ENCODE measurements at places on chromosomes 4 and X. TPM values are rescaled to one million over a fixed set of nuclear protein-coding genes. Genes with fewer than 3 reads are reported as not detected.

MMRN1 gene
- not detected for total RNA-seq

HSFX1 gene
- total RNA-seq: 2.1 TPM

PABPC4L gene
- 4.3 TPM for total RNA-seq

CCDC120 gene
- 7.3 TPM for total RNA-seq

GRSF1 gene
- total RNA-seq: 84.6 TPM

UPF3B gene
- 6.3 TPM for total RNA-seq

AWAT1 gene
- total RNA-seq: not detected

CNKSR2 gene
- 1.7 TPM for total RNA-seq

OTUD5 gene
- 49.0 TPM for total RNA-seq

TKTL2 gene
- total RNA-seq: not detected

GSX2 gene
- total RNA-seq: not detected

IRS4 gene
- not detected for total RNA-seq

RASL11B gene
- 8.1 TPM for total RNA-seq

FAM47A gene
- not detected for total RNA-seq

FRAS1 gene
- total RNA-seq: 18.0 TPM

COL25A1 gene
- 0.45 TPM for total RNA-seq

POU3F4 gene
- not detected for total RNA-seq

CRLF2 gene
- not detected for total RNA-seq

DNA sequence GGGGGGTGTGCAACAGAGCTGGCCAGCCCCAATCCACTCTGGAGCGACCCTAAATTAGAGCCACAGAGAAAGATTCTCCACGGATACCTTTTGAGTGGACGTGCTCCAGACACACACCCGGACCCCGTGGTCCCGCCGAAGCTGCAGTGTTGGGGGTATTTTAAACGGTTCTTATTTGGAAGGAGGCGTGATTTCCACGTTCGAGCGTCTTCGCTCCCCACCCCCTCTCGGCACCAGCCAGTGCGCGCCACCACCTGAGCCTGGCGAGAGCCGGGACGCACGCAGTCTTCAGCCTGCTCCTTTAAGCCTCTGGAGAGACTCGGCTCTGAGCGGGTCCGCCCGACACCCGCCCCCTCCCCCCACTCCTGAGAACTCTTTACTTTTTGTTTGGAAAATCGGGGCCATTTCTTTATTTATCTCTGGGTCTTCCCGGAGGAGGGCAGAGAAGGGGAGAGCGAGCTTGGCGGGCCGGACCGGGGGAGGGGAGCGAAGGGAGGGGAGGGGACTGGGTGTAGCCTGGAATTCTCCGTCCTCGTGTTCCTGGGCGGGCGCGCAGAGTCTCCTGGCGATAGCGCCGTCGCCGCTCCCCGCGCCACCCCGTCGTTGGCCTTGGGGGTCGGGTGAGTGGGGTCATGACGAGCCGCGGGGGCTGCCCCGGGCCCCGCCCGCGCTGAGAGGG, 668 bp upstream of the PTCHD1 start:
- H3K36me3 ChIP-seq: peaks cover 3% of the 10 kb centered on the region

GRCh38 chr4:70367813-70368212, 7.3 kb downstream of the SMR3A start:
- H3K27ac ChIP-seq: no peak overlapping the region
- no peak for DNase-seq
- H3K27me3 ChIP-seq: peaks cover 2% of the 10 kb centered on the region
- no peak overlapping the region for H3K4me3 ChIP-seq

- no peak overlapping the region for H3K4me3 ChIP-seq
- peaks cover 7% of the 10 kb centered on the region for H3K36me3 ChIP-seq
- H3K4me1 ChIP-seq: no peaks in the 10 kb centered on the region
These were observed 57.3 kb downstream of the RAP1GDS1 start for GRCh38 chr4:98318521-98318920.

DNA sequence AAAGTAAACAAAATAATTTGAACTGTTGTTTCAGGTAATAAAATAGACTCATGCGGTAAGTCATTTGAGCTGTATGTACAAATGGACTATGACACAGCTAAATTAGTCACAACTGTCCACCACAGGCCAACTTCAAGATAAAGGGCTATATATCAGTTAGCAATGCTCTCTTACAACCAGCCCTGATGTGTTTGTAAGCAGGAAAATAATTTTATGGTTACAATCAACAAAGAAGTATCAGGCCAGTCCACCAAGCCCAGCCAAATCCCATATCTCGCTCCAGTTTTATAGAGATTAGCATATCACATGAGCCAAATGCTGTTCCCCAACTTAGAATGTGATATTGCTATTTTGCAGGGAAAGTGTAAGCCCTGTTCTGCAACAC, 511 bp upstream of the DUSP21 start:
- no peaks in the 10 kb centered on the region for H3K27me3 ChIP-seq
- no peak for DNase-seq
- H3K27ac ChIP-seq: no peak overlapping the region
- H3K36me3 ChIP-seq: no peaks in the 10 kb centered on the region

DNA sequence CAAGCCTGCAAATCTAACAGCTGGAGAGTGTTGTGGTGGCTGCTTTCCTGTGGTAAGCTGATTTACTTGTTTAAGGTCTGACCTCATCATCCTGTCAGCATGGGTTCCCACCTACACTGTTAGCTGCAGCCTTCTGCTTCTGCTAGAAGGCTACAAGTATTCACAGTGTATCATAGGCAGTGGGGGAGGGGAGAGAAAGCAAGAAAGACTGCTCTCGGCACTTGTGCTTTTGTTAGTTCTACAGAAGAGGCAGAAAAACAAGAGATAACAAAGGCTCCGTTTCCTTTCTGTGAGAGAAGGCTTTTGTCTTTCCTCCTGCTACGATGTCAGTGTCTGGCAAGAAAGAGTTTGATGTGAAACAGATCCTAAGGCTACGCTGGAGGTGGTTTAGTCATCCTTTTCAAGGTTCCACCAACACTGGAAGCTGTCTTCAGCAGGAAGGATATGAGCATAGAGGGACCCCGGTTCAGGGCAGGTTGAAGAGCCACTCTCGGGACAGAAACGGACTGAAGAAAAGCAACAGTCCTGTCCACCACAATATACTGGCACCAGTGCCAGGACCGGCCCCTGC, at the start of gene KLHL4:
TSS of gene KLHL4 (plus strand) at position 232 of the 571 bp plus-strand sequence. CDS start at position 324, 92 bp downstream.
- H3K4me1 ChIP-seq: peaks cover 30% of the 10 kb centered on the region
- peaks cover 5% of the 10 kb centered on the region for H3K27me3 ChIP-seq
- no peak for DNase-seq
- peak within 1 kb of the TSS; percentile 60 for H3K4me3 ChIP-seq
- peak within 1 kb of the TSS; percentile 57 for H3K27ac ChIP-seq

- H3K4me1 ChIP-seq: no peaks in the 10 kb centered on the region
- peak; percentile 17 for DNase-seq
- H3K27ac ChIP-seq: no peak overlapping the region
These were observed 21.6 kb upstream of the CCNQ start for GRCh38 chrX:153620576-153620975.

- no peaks in the 10 kb centered on the region for H3K27me3 ChIP-seq
- no peaks in the 10 kb centered on the region for H3K36me3 ChIP-seq
- no peak for DNase-seq
- peaks cover 6% of the 10 kb centered on the region for H3K4me1 ChIP-seq
- no peak overlapping the region for H3K4me3 ChIP-seq
These were observed 562.7 kb downstream of the TRIML1 start for GRCh38 chr4:188701952-188702351.

DNA sequence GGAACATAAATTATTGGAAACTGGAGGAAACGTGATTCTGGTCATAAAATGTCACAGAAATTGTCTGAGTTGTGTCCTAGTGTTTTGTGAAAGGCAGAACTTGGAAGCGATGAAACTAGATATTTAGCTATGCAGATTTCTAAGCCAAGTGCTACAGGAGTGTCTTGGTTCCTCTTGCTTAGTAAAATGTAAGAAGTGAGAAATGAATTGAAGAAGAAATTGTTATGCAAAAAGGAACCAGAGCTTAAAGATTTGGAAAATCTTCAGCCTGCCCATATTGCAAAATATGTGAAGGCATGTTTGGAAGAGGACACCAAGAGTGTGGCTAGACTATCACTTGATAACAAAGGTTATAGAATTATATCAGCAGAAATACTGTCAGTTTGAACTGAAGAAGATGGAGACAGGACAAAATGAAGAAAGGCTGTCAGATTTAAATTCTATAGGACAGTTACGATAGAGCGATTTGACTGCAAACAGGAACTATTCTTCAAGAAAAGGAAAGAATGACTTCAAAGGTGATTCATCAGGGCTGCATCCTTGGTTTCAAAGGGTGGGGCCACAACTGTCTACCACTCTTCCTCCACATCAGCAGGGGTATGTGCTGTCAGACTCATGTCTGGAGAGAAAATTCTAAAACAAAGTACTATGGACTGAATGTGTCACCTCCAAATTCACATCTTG, 9.4 kb upstream of the CDS1 start:
- no peak overlapping the region for H3K27ac ChIP-seq
- H3K4me3 ChIP-seq: no peak overlapping the region
- no peak for DNase-seq

GRCh38 chr4:123449362-123449761, 52.8 kb downstream of the SPRY1 start:
- no peak overlapping the region for H3K27ac ChIP-seq
- no peaks in the 10 kb centered on the region for H3K36me3 ChIP-seq
- no peak overlapping the region for H3K4me3 ChIP-seq
- DNase-seq: no peak
- H3K4me1 ChIP-seq: peaks cover 20% of the 10 kb centered on the region
- no peaks in the 10 kb centered on the region for H3K27me3 ChIP-seq

GRCh38 chrX:70433848-70434351, 10.7 kb upstream of the DLG3 start:
- DNase-seq: no peak
- peak overlapping the region; percentile 82 for H3K4me3 ChIP-seq
- no peaks in the 10 kb centered on the region for H3K27me3 ChIP-seq
- peaks cover 11% of the 10 kb centered on the region for H3K4me1 ChIP-seq
- peak overlapping the region; percentile 88 for H3K27ac ChIP-seq

GRCh38 chr4:8748236-8748575, 123.4 kb downstream of the HMX1 start:
- H3K4me1 ChIP-seq: no peaks in the 10 kb centered on the region
- H3K27ac ChIP-seq: no peak overlapping the region
- no peak overlapping the region for H3K4me3 ChIP-seq
- H3K36me3 ChIP-seq: no peaks in the 10 kb centered on the region
- DNase-seq: peak; percentile 85

- H3K36me3 ChIP-seq: no peaks in the 10 kb centered on the region
- H3K4me3 ChIP-seq: no peak overlapping the region
- H3K4me1 ChIP-seq: peaks cover 9% of the 10 kb centered on the region
- no peaks in the 10 kb centered on the region for H3K27me3 ChIP-seq
- no peak overlapping the region for H3K27ac ChIP-seq
These were observed 156.4 kb downstream of the PPARGC1A start for GRCh38 chr4:23733476-23733875.

- H3K27me3 ChIP-seq: no peaks in the 10 kb centered on the region
- DNase-seq: no peak
- H3K4me3 ChIP-seq: peak overlapping the region; percentile 60
- H3K27ac ChIP-seq: no peak overlapping the region
- H3K36me3 ChIP-seq: peaks cover 27% of the 10 kb centered on the region
These were observed 63.0 kb downstream of the ZNF732 start for GRCh38 chr4:242121-242848.

- no peak overlapping the region for H3K27ac ChIP-seq
- DNase-seq: no peak
- H3K27me3 ChIP-seq: peaks cover 8% of the 10 kb centered on the region
- H3K4me3 ChIP-seq: no peak overlapping the region
These were observed 104.9 kb upstream of the SOD3 start for GRCh38 chr4:24690436-24690835.

DNA sequence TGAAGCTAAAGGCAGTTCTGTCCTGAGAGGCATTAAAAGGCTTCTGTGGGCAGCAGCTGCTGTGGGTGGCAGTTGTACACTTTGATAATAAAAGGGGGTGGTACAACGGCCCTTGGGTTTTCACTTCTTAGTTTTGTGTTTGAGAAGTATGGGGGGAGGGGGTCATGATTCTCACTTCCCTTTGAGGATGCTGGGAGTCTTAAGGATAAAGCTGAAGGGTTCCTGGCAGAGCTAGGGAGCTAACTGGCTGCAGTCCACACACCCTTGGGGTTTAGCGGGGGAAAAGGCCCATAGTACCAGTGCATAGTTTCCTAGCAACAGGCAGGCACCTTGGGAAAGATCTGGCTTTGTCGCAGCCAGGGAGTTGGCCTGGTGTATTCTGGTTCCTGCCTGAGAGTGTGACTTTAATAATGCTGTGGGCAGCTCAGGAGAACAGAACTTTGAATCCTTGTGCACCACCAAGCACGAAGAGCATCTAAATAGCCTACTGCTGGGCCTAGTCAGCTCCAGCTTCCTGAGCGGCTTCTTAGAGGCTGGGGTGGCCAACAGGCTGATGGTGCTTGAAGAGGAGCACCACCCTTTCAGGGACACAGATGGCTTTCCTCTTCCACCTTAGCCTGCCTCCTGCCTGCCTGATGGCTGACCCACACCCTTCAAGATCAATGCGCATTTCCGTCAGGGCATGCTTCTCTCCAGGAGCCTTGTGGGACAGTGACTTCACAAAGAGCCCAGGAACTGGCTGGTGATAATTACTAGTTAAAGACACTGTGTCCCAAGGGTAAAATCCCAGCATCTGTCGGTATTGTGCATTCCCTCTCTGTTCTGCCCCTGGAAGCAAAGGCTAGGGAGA, 12.5 kb downstream of the ZBTB33 start:
- H3K4me1 ChIP-seq: no peaks in the 10 kb centered on the region
- no peak overlapping the region for H3K27ac ChIP-seq
- no peak for DNase-seq

- no peak for DNase-seq
- no peak overlapping the region for H3K27ac ChIP-seq
- H3K27me3 ChIP-seq: no peaks in the 10 kb centered on the region
- H3K4me1 ChIP-seq: peaks cover 19% of the 10 kb centered on the region
- no peak overlapping the region for H3K4me3 ChIP-seq
- peaks cover 12% of the 10 kb centered on the region for H3K36me3 ChIP-seq
These were observed 79.8 kb downstream of the PAPSS1 start for GRCh38 chr4:107640197-107640596.

- DNase-seq: no peak
- H3K27me3 ChIP-seq: no peaks in the 10 kb centered on the region
- peaks cover 4% of the 10 kb centered on the region for H3K4me1 ChIP-seq
- no peak overlapping the region for H3K27ac ChIP-seq
- H3K4me3 ChIP-seq: no peak overlapping the region
These were observed 10.2 kb upstream of the FGF2 start for GRCh38 chr4:122816476-122816875.

- peaks cover 6% of the 10 kb centered on the region for H3K36me3 ChIP-seq
- no peak overlapping the region for H3K4me3 ChIP-seq
- H3K27ac ChIP-seq: no peak overlapping the region
- DNase-seq: no peak
- H3K27me3 ChIP-seq: peaks cover 6% of the 10 kb centered on the region
- peaks cover 16% of the 10 kb centered on the region for H3K4me1 ChIP-seq
These were observed 8.3 kb downstream of the SPON2 start for GRCh38 chr4:1164040-1164439.

- H3K4me3 ChIP-seq: peak overlapping the region; percentile 49
- DNase-seq: no peak
- peaks cover 29% of the 10 kb centered on the region for H3K4me1 ChIP-seq
- H3K27me3 ChIP-seq: peaks cover 81% of the 10 kb centered on the region
These were observed 6.5 kb downstream of the NEUROG2 start for GRCh38 chr4:112509243-112510141.

GRCh38 chrX:32443841-32444240, 767.5 kb downstream of the DMD start:
- DNase-seq: no peak
- H3K4me1 ChIP-seq: no peaks in the 10 kb centered on the region
- H3K27me3 ChIP-seq: no peaks in the 10 kb centered on the region

- H3K4me3 ChIP-seq: no peak overlapping the region
- H3K4me1 ChIP-seq: no peaks in the 10 kb centered on the region
- H3K27ac ChIP-seq: no peak overlapping the region
These were observed 1454.2 kb downstream of the ARAP2 start for GRCh38 chr4:34790131-34790530.

- H3K4me3 ChIP-seq: peak overlapping the region; percentile 67
- no peaks in the 10 kb centered on the region for H3K27me3 ChIP-seq
- no peak overlapping the region for H3K27ac ChIP-seq
- H3K36me3 ChIP-seq: peaks cover 8% of the 10 kb centered on the region
- no peak for DNase-seq
These were observed 332 bp upstream of the RENBP start for GRCh38 chrX:153944800-153945150.

Data from chondrocyte (in vitro differentiated cells).